Pons (tissue), 1 donor: ENCODE measurements at places on chromosomes 7 and 10.

DNA sequence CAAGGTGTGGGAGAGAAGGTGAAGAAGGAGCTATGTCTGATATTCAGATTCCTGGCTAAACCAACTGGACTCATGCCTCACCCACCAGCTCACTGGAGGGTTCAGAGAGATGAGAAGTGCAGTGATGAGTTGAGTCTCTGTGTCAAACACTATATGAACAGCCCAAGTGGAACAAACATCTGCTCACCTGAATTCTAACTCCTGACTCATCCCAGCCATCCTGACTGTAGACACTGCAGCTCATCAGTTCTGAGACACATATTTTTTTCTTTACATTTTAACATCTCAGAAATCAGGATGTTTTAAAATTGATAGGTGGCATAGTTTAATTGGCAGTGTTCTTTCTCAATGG is 27.3 kb downstream of the GSDME start:
- DNase-seq, result no peak

DNA sequence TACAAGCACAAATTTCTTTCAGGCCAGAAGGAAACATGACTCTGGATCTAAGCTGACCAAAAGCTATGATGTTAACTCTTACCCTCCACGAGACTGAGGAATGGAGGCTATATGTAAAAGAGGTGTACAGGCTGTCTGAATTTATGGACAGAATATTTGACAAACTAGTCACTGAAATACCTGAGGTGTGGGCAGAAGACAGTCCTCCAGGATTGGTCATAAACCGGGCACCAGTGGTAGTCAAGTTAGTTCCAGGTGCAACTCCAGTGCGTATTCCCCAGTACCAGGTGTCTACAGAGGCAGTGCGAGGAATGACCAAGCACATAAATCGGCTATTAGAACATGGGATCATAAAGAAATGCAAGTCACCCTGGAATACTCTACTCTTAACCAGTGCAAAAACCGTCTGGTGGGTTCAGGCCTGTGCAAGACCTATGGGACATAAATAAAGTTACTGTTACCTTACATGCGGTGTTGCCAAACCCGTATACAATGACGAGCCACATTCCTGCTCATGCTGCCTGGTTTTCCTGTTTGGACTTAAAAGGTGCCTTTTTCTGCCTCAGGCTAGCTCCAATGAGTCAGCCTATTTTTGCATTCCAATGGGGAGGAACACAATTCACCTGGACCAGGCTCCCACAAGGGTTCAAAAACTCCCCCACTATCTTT is 6.7 kb upstream of the CYREN start:
- no peak for DNase-seq

GRCh38 chr7:103413407-103413806 is 32.6 kb downstream of the SLC26A5 start:
- no peak for DNase-seq

DNA sequence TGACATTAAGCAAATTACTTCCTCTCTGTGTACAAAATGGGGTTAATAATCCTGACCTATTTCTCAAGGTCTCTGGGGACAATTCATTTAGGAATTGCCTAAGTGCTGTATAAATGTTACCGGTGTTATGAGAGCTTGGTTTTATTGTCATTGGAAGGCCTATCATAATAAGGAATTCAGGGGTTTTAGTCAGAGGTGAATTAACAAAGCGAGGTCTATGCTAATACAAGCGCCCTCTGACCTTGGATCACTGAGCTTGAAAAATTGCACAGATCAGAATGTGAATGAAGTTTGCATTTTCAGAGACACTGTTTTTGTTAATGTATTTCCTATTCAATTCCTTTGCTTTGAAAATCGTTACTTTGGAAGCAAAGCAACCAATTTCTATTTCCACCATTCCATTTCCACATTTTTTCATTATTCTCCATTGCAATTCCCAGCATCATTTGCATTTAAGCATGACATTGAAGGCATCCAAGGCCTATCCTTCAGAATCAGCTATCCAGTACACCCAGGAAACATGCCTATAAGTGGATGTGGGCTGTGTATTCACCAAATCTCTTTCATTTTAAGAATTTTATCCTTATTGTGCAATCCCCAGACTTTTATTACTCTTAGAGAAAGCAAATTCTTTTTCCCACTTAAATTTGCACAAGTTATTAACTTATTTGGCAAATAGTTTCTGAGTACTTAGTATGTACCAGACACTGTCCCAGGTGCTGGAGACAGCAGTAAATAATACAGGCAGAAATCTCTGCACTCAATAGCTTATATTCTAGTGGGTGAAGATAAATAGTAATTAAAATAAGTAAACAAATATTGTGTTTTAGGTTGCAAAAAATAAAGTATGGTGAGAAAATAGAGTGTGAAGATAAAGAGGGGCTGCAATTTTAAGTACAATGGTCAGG is 133.1 kb downstream of the NRCAM start:
- DNase-seq, result no peak

- no peak for DNase-seq
Observed at GRCh38 chr10:34664706-34665105, 150.4 kb downstream of the PARD3 start.

GRCh38 chr7:92598310-92598981 is 8.3 kb upstream of the FAM133B start:
- DNase-seq, result no peak

GRCh38 chr7:11035661-11036060 is 62.0 kb downstream of the PHF14 start:
- DNase-seq, result no peak

DNA sequence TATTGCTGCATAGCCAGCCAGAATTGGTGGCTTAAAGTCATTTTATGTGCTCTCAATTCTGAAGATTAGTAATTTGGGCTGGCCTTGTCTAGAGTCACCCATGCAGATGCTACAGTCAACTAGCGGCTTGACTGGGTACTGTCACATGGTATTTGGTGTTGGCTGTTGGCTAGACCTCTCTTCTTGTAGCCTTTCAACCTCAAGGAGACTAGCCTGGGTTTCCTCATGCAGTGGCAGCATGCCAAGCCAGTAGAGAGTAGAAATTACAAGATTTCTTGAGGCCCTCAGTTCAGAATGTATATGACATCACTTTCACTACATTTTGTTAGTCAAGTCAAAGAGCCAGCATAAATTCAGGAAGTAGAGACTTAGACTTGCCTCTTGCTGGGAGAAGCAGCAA is 3.7 kb upstream of the ZNF800 start:
- DNase-seq, result no peak

GRCh38 chr7:23074443-23075261 is 30.9 kb upstream of the KLHL7 start:
- DNase-seq, result no peak

GRCh38 chr10:132388891-132389432 is 8.0 kb upstream of the PWWP2B start:
- DNase-seq, result no peak

GRCh38 chr10:99421233-99421739 is 9.1 kb downstream of the GOT1 start:
- DNase-seq, result no peak

DNA sequence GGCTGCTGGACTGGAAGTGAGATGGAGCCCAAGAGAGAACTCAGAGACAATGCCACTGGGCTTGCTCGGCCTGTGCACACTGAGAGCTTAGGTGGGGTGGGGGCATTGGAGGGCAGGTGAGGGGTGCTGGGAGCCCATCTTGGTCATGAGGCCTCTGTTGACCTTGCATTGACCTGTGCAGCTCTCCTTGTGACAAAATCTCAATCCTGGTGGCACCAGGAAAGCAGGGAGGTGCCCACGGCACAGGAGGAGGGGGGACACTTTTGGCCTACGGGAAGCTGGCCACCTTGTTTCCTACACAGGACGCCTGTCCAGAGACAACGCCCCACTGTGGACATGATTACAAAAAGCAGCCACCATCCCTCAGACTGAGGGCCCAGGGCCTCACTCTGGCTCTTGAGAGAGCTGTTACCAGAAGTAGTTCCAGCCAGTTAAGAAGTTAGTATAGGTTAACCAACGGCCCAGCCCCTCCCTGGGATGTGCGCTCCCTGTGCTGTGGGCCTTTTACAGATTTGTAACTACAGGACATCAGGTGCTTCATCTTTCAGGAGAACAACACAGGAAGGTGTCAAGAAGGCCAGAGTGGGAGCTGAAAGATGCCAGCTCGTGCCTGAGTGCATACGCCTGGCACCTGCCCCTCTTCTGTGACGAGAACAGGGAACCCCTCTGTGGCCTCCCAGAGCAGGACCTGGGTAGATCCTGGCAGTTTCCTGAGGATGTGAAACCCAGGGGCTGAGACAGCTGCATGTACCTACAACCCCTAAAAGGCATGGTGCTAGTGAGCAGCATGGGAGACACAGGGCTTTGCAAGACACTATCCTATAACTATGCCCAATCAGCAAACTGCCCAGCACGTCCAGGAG is 10.3 kb downstream of the PKD1L1 start:
- no peak for DNase-seq

DNA sequence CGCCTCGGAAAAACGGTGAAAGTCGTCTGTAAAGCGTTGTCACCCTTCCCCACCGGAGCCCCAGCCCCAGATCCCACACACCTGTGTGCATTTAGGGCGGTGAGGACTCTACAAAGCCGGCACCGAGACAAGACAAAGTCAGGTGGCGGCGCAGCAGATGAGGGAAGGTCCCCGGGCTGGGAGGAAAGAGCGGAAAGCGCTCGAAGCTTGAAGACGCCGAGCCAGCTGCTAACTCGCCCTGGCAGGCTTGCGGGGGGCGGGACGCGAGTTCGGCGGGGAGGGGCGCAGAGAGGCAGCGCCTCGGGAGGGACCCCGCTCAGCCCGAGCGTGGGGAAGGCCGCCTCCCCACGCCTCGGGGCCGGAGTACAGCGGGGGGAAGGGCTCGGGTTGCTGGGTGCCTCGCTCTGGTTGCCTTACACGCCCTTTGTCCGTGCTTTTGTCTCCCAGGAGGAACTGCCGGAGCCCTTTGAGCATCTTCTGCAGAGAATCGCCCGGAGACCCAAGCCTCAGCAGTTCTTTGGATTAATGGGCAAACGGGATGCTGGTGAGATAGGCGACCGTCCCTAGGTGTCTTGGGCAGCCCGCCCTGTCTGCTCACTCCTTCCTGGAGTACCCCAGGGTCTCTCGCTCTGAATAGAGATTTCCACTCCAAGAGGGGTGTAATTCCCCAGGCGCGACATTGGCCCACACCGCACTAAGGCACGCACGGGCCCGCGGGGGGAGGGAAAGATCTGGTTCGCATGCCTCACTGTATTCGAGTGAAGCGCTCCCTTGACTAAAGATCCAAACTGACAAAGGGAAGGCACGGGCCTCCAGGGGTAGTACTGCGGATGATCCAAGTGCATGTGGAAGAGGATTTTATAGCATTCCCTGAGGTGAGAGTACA is 1.6 kb downstream of the TAC1 start:
- DNase-seq, result no peak

DNA sequence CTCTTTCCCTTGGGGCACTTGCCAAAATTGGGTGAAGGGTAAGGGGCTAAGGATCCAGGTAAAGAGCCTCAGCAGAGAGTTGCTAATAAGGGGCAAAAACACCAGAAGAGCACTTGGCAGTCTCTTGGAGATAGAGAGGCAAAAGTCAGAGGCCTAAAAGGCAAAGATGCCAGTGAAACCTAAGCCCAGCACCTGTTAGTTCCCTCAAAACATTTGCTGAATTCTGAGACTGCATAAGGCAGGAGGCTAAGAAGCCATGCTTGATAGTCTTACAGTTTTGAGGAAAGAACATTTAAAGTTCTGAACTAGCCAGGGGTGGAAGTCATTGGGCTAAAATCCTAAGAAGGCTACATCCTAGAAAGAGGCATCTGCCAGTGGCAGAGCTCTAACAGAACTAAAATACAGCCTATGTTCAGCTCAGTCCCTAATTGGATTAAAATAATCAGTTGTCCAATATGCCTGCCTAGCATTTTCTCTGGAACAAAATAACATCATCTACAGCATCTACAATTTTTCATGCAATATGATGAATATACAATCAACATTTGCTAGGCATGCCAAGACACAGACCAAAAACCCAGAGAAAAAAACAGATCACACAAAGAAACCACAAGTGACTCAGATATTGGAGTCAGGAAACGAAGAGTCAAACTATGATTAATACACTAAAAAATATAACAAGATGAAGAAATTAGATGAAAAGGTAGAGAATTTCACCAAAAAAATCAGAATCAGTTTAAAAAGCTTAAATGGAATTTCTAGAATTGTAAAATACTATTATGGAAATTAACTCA is 7.7 kb downstream of the HTR7 start:
- DNase-seq, result no peak

- no peak for DNase-seq
Observed at GRCh38 chr10:101005869-101006567, 6.4 kb downstream of the LZTS2 start.

GRCh38 chr10:125134483-125134848 is 25.9 kb downstream of the CTBP2 start:
- DNase-seq, result no peak

DNA sequence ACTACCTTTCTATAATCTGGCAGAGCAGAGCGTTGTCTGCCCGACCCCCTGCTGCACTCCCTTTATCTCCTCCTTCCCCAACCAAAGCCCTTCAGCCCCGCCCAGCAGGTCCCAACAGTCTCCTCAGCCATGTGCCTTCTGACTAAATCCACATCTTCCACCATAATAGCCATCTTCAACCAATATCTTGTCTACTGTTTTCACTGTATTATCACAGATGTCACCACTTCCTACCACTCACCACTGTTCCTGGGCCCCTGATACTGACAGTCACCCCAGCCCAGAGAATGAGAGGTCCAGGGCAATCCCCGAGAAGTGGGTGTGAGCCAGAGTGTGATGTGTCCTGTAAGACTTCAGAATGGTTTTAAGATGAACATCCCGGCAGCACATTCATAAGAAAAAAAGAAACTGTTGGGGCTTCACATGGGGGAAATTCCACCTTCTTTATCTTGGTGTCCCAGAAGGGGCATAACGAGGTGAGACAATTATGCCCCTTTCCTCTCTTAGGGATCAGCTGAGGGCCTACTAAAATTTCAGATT is 25.3 kb downstream of the CCDC6 start:
- DNase-seq, result no peak

GRCh38 chr10:86315549-86315942 is 51.0 kb downstream of the GRID1 start:
- DNase-seq, result no peak

DNA sequence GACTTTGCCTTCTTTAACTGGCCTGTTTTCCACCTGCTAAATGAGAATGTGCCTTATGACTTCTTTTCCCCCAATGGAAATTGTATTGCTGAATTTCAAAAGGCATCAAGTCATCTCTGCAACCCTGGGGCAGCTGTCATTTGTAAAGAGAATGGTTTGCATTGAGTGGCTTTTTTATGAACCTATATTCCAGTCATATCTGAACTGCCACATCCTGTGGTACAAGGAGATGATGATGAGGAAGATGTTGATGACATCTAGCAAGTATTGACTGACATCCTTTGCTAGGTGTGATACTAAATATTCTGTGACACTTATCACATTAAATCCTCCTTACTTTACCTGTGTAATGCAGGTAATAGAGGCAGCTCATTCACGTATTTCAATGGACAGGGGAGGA is 88.3 kb upstream of the KIAA1217 start:
- DNase-seq, result no peak

GRCh38 chr10:67487906-67488619 is 207.9 kb downstream of the CTNNA3 start:
- no peak for DNase-seq
